GM12878 (cell line): ENCODE measurements at places on chromosomes 2 and 18.
A peak's percentile ranks its signal among the peaks of the same experiment; 100 is the strongest.

DNA sequence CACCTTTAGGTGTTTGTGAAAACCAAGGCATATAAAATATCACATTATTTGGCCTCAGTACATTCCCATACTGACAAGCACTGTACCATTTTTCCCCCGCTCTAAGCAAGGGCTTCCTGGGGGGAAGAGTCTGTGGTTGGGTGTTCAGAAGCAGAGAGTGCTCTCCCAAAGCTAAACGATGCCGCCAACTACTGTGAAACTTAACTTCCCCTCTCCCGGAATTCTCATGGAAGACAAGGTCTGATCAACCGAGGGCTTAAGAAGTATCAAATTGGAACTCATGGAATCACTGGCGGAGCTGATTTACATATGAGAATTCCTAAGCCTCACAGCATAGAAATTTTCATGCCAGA lies 433 bp upstream of the MFF start:
- no peak for DNase-seq
- H3K27me3 ChIP-seq: no peaks in the 10 kb centered on the region
- H3K27ac ChIP-seq: peak overlapping the region; percentile 79
- no peaks in the 10 kb centered on the region for H3K36me3 ChIP-seq

DNA sequence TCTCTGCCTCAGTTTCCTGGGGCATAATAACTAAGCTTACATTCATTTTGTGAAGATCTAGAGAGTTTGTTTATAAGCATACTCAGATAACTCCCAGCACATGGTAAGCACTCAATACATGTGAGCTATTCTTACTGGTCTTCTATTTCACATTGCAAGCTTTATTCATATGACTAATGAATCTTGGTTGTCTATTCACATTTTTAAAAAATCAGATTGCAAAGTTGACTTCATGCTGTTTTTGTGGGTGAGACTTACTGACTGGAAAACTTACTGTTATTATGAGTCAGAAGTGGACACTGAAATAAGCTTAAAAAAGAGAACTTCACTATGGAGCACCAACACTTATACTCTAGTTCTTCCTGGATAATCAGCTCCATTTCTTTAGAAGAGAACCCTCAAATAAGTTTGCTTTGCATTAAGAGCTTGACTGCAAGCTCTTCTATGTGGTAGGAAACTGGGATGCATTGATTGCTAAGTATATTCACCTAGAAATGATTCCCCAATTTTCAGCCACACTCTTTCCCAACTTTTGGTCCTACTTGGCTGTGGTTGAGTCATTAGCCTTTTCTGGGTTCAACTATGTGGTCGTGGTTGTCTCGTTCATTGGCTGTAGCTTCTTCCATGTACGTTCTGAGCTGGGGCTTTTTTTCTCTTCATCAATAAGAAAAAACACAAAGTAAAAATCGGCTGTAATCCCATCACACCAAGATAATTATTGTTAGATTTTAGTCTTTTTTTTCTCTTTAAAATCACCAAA lies 29.5 kb upstream of the RBMS1 start:
- H3K4me1 ChIP-seq: no peaks in the 10 kb centered on the region
- no peak overlapping the region for H3K27ac ChIP-seq
- H3K36me3 ChIP-seq: no peaks in the 10 kb centered on the region
- no peak for DNase-seq

DNA sequence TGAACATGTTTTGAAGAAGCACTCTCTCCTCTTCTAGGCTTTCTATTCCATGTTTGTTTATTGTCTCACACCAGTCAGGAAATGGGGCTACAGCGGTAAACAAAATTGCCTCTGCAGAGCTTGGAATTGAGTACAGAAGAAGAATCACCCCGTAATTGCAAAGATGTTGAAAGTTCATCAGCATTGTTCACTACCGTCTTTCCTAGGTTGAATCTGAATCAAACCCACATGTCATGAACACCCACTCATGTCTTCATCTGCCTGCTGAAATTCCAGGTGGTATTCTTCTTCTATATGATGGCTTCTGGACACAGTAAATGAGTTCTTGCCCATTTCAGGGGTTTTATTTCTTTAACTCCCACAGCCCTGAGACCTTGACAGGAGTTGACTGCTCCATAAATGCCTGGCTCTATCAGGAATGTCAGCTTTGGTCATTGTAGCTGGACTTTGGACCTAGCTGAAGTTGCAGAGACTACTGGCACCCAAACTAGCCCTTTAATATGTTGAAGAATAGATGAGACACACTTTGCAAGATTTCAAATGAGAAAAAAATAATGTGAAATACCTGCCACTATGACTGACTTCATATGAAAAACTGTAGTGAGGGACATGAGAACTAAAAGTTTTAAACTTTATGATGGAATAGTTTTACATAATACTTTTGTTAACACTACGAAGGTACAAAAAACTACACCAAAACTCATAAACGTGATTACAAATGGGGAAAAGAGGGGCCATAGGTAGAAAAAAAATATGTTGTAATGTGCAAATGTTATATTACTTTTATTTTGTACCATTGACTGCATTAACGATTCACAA lies 1235.3 kb upstream of the ZEB2 start:
- DNase-seq: no peak
- peaks cover 14% of the 10 kb centered on the region for H3K4me1 ChIP-seq
- no peaks in the 10 kb centered on the region for H3K36me3 ChIP-seq
- no peak overlapping the region for H3K27ac ChIP-seq
- H3K4me3 ChIP-seq: no peak overlapping the region
- no peaks in the 10 kb centered on the region for H3K27me3 ChIP-seq

GRCh38 chr2:12326449-12327190 lies 390.1 kb upstream of the TRIB2 start:
- H3K4me3 ChIP-seq: no peak overlapping the region
- no peaks in the 10 kb centered on the region for H3K4me1 ChIP-seq
- H3K36me3 ChIP-seq: no peaks in the 10 kb centered on the region
- DNase-seq: no peak
- no peaks in the 10 kb centered on the region for H3K27me3 ChIP-seq

- no peak overlapping the region for H3K4me3 ChIP-seq
- no peak overlapping the region for H3K27ac ChIP-seq
- H3K4me1 ChIP-seq: no peaks in the 10 kb centered on the region
- H3K36me3 ChIP-seq: no peaks in the 10 kb centered on the region
Observed at GRCh38 chr2:21544392-21544791, 420.6 kb downstream of the TDRD15 start.

DNA sequence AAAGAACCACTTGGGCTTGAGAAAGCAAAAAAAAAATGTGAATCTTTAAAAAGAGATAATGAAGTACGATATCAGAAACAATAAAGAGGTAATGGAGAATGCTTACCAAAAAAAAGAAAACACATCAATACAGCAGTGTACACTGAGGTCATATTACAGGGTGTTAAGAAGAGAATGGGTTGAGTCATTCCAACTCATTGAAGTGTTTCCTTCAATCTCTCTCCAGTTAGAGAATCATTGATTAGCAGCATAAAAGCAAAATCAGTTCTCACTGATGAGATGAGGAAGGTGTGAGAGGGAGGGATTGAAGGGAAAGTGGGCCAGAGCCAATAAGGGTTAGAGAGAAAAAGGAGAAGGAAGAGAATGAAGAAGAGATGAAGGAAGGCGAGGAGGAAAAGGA lies 43.9 kb upstream of the SGPP2 start:
- H3K27ac ChIP-seq: no peak overlapping the region
- no peak for DNase-seq
- no peak overlapping the region for H3K4me3 ChIP-seq
- H3K36me3 ChIP-seq: no peaks in the 10 kb centered on the region
- no peaks in the 10 kb centered on the region for H3K4me1 ChIP-seq
- H3K27me3 ChIP-seq: no peaks in the 10 kb centered on the region

GRCh38 chr2:8575038-8575833 lies 106.6 kb upstream of the ID2 start:
- no peaks in the 10 kb centered on the region for H3K36me3 ChIP-seq
- H3K27ac ChIP-seq: peak overlapping the region; percentile 51
- no peak for DNase-seq
- peak overlapping the region; percentile 52; the same call in 1 of the 2 replicates for H3K4me3 ChIP-seq

DNA sequence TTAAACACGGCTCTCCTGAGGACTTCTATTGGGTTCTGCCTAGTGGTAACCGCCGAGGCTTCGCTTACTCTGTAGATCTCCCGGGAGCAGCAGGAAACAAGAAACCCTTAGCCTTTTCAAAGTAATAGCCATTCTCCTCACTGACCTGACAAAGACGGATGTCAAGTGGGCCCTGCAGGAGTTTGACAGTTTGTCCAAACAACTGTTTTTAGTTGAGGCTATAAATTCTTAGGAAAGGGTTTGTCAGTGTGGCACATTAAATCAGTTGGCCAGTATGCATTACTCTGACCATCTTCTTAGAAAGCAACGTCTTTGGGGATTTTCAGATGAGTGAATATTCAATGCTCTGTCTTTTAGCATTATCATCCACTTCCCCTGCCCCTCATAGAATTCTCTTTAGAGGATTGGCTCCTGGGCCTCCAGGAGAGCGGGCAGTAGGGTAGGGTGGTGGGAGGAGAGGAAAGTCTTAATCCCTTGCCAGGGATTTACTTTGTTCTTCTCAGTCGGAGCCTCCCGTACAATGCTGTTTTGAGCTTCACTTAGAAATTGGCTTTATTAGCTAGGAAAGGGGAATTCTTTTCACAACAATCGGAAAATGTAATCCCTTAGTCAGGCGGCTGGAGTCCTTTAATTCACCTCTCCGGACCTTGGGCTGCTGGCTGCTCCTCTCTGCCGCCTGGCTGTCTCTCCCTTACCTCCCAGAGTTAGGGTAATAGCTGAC lies 13.3 kb upstream of the C18orf32 start:
- no peaks in the 10 kb centered on the region for H3K36me3 ChIP-seq
- H3K27me3 ChIP-seq: no peaks in the 10 kb centered on the region
- no peak overlapping the region for H3K4me3 ChIP-seq
- no peaks in the 10 kb centered on the region for H3K4me1 ChIP-seq
- no peak overlapping the region for H3K27ac ChIP-seq

GRCh38 chr2:238939521-238940403 lies 91.9 kb downstream of the TWIST2 start:
- no peak overlapping the region for H3K27ac ChIP-seq
- no peaks in the 10 kb centered on the region; the same call in 1 of the 2 replicates for H3K27me3 ChIP-seq
- H3K36me3 ChIP-seq: no peaks in the 10 kb centered on the region
- H3K4me3 ChIP-seq: no peak overlapping the region
- H3K4me1 ChIP-seq: no peaks in the 10 kb centered on the region
- DNase-seq: no peak

DNA sequence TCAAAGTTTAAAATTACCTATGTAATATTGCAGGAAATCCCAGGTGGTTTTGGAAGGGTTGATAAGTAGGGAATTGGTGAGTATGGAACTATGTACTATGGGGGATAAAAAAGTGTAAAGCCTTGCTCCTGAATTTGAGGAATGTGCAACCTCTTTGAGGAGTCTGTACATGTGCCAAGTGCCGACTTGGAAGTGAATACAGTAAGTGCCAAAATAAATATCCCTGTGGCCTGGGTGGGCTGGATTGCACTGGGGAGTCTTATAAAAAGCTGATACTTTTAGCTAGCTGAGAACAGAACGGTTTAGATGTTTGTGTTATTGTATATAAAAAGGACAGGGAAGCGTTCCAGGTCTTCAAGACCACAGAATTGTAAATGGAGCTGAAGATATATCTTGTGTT lies 317.1 kb upstream of the LRRTM1 start:
- H3K36me3 ChIP-seq: no peaks in the 10 kb centered on the region
- H3K4me3 ChIP-seq: no peak overlapping the region
- no peak overlapping the region for H3K27ac ChIP-seq
- DNase-seq: no peak
- H3K4me1 ChIP-seq: no peaks in the 10 kb centered on the region

DNA sequence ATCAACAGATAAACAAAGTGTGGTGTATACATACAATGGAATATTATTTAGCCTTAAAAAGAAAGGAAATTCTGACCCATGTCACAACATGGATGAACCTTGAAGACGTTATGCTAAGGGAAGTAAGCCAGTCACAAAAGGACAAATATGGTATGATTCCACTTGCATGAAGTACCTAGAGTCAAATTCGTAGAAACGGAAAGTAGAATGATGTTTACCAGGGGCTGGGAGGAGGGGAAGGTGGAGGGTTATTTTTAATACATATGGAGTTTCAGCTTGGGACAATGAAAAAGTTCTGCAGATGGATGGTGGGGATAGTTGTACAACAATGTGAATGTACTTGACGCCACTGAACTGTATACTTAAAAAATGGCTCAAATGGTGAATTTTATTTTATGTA lies 3.3 kb upstream of the DES start:
- no peaks in the 10 kb centered on the region for H3K4me1 ChIP-seq
- H3K27ac ChIP-seq: no peak overlapping the region
- no peaks in the 10 kb centered on the region for H3K27me3 ChIP-seq
- no peak for DNase-seq

GRCh38 chr2:20421336-20421987 lies 25.4 kb upstream of the RHOB start:
- no peak overlapping the region for H3K4me3 ChIP-seq
- DNase-seq: no peak
- no peaks in the 10 kb centered on the region for H3K36me3 ChIP-seq

GRCh38 chr18:11266781-11267480 lies 117.6 kb upstream of the PIEZO2 start:
- H3K27ac ChIP-seq: no peak overlapping the region
- no peak for DNase-seq
- no peaks in the 10 kb centered on the region for H3K4me1 ChIP-seq
- no peaks in the 10 kb centered on the region; the same call in 1 of the 2 replicates for H3K27me3 ChIP-seq
- no peaks in the 10 kb centered on the region for H3K36me3 ChIP-seq
- no peak overlapping the region for H3K4me3 ChIP-seq

DNA sequence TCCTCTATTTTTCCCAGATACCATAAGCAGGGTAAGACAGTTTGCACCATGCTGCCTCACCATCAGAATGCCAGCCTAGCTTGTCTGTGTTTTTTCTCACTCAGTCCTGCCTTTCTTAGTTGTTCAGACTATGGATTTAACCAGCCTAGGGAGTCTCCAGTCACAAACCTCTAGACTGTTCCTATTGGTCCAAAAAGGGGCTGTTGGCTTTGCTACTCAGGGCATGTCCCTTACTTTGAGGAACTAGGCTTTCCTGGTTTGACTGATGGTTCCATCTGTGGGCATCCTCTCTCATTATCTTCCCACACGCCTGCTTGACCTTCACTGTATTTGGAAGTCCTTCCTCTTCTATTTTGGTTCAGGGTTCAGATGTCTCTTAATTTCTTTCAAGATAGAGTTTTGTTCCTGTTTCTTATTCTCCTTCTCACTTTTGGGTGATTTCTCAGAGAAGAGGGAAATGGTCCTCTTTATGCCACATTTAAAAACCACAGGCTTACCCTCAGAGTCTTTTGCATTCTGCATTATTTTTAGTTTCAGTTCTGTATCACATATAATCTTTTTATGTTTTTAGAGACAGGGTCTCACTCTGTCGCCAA lies 31.3 kb upstream of the TMEM131 start:
- H3K27me3 ChIP-seq: no peaks in the 10 kb centered on the region
- H3K27ac ChIP-seq: peak overlapping the region; percentile 80
- peaks cover 35% of the 10 kb centered on the region for H3K4me1 ChIP-seq
- H3K36me3 ChIP-seq: no peaks in the 10 kb centered on the region
- peak; percentile 98 for DNase-seq

GRCh38 chr2:227341553-227341952 lies 16.5 kb downstream of the MFF start:
- H3K27me3 ChIP-seq: no peaks in the 10 kb centered on the region
- no peaks in the 10 kb centered on the region; the same call in 1 of the 2 replicates for H3K36me3 ChIP-seq
- H3K27ac ChIP-seq: no peak overlapping the region
- no peaks in the 10 kb centered on the region for H3K4me1 ChIP-seq
- no peak for DNase-seq
- H3K4me3 ChIP-seq: no peak overlapping the region
